ENCODE measurements at places on chromosomes 2 and 18.

GRCh38 chr2:230327418-230328154, 593 bp downstream of the SP140L start:
- no peak for DNase-seq

DNA sequence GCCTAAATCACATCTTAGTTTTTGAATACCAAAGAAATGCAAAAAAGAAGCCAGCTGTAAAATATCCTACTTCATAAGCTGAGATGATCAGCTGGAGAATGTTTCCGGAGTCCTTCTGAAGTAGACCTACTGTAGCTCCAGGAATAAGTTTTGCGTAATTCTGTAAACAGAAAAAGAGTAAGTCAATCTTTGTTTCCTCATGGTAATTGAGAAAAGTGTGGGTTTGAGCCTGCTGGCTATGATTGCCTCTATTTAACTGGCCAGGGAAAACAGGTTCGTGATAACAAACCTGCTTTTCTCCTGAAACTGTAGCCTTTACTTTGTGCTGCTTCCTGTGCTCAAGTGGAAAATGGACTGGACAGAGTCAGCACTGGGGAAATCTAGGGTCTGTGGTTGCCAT, 58.2 kb downstream of the ITGB6 start:
- no peak for DNase-seq

DNA sequence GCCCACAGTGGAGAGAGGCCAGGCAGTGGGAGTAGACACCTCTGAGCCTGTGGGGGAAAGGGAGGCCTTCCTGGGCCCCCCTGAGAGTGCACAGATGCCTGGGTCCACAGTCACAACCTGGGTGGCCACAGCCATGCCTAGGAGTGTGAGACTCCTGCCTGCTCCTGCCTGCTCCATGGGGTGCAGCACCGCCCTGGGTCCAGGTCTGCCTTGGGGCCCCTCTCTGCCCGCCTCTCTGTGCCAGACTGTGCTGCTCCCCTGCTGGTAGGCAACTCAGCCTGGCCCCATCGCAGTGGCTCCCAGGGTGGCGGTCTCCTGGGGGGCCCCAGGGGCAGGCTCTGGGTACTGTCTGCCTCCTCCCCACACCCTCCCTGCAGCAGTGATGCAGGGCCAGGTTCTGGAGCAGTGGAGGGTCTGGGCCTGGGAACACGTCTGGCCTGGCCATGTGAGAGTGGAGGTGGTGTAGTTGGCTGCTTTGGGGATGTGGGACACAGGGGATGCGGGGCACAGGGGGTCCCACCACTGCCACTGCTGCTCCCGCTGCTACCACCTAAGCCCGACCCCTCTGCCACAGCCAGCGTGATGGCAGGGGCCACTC, 60.1 kb upstream of the DLX2 start:
- DNase-seq: no peak

DNA sequence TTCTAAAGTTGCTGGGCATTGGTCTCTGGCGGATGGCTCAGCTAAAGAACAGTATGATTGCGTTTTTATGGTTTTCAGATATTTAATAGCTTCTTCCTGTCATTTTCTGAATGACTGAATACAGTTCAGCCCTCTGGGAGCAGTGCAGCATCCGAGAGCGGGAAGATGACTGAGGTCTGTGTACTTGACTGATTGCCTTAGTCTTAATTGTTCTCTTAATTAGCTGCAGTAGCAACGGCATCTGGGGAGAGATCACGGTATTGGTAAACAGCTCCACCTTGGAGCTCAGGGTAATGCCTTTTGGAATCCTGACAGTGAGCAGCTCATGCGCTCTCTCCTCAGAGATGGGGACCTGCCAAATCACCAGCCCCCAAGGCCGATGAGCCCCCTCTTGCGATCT, 481.4 kb upstream of the SPRED2 start:
- DNase-seq: no peak

- DNase-seq: no peak
These were observed 45.6 kb upstream of the TMEM178A start for GRCh38 chr2:39620067-39620466.

GRCh38 chr18:63366213-63367052, 573 bp downstream of the KDSR start:
- DNase-seq: peak; percentile 72

Data from Right ventricle myocardium inferior (tissue), 1 donor.